ENCODE measurements at places on chromosomes 2 and 18.
A peak's percentile ranks its signal among the peaks of the same experiment; 100 is the strongest.

DNA sequence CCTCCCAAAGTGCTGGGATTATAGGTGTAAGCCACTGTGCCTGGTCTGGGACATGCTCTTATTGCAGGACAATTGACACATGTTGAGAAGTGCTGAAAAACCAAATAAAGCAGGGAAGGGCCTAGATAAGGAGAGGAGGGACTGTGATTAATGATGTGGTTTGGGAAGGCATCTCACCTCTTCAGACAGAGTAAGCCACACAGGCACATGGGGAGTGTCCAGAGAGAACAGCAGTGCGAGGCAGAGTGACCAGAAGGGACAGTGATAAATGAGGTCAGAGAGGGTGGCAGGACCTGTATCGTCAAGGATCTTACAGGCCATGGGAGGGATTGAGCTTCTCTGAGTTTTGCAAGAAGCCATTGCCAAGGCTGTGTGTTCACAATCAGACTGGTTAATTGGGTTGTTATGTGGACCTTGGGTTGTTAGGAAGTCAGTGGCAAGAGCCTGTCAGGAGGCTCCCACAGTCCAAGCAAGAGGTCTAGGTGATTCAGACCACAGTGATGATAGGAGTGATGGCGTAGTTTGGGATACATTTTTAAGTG is 58.5 kb downstream of the EIF5B start:
- DNase-seq = no peak

DNA sequence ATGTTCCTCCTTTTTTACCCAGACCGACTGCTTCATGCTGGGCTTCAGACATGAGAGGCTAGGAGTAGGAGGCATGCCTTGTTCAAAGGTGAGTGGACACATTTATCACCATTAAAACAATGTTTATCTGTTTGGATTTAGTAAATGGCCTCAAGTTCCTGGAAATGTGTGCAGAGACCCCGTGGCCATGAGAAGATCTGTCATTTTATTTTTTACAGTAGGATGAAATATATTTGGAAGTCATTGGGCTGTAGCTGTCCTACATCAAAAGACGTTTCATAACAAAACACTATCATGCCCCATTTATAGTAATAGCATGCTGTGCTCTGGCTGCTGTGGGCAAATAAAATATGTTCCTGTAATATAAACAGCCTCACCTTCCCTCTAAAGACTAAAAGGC is 403.9 kb upstream of the TNP1 start:
- no peak for DNase-seq

- no peak for DNase-seq
Observed at GRCh38 chr2:41353060-41353459, 694.8 kb upstream of the PKDCC start.

DNA sequence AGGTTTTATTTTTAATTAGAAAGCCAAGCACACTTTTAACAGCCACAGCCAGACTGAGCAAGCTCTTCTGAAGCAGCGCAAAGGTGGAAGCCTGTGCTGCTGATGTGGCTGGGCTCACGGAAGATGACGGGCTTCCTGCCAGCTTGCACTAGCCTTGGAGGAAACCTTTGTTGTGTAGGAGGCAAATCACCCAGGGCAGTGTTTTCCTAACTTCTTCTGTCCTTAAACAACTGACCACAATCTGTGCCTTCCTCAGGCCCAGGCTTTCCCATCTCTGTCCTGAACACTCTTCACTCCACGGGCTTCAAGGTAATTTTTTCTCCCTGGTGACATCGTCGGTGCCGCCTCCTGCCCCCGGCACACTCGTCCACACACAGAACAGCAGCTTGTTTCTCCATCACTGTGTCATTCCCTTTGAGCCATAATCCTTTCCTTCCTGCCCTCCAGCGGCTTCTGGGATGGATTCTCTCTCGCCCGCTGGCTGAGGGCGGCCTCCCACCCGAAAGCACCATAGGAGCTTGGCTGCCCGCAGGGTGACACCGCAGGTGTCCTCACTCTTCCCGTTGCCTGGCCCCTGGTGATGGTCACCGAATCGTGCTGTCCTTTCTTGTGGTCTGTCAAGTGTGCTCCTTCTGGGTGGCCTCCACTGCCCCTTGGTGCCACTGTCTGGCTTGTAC is 31.1 kb upstream of the INHBB start:
- no peak for DNase-seq

- no peak for DNase-seq
Observed at GRCh38 chr2:146659976-146660375, 1184.9 kb upstream of the ACVR2A start.

DNA sequence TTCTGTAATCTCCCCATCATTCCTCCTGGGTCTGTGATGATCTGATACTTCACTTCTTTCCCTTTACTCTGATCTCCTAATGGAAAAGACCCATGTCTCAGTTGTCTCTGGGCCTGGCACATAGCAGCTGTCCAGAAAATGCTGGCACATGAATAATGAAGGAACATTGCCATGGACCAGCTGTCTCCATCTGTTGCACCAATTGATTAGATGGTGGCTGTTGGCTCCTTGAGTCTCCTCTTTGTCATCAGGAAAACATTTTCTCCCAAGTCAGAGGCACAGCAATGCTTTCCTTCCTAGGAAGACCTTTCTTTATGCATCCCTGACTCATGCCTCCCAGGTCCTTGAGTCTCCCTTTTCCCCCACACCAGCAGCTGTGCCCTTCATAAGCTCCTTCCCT is 286.2 kb upstream of the CXCR4 start:
- no peak for DNase-seq

DNA sequence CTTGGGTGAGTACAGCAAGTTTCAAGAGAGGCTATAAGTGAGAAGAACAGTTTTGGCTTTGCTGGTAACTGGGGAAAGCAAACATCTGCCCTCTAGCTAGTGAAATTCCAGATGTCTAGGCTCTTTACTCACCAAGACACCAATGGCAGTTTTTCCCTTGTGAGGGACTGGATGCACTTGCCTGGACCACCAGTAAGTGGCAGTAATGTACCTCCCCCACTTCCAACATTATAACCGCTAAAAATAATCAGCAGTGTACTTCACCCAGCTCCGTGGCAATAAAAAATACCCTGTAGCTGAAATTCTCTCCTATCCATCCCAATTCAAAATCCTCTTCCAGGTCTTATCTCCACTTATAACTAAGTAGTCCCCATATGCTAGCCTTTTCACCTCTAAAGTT is 383.9 kb downstream of the ARHGAP15 start:
- DNase-seq = peak; percentile 43

DNA sequence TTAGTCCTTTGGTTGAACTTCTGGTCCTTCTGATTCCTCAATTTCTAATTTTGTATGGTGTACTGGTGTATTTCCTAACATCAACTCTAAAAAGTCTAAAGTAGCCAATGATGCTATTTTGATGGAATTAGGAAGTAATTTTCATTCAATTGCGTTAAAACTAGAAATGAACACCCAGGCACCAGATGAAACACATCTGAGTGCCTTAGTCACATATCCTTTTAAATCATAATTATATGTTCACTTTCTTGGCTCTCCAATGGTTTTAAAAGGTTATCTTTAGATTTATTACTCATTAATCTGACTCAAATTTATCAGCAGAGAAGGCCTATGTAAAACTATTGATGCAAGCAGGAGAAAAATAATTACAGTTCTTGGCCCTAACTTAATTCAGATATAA is 119.7 kb downstream of the GAREM1 start:
- no peak for DNase-seq

DNA sequence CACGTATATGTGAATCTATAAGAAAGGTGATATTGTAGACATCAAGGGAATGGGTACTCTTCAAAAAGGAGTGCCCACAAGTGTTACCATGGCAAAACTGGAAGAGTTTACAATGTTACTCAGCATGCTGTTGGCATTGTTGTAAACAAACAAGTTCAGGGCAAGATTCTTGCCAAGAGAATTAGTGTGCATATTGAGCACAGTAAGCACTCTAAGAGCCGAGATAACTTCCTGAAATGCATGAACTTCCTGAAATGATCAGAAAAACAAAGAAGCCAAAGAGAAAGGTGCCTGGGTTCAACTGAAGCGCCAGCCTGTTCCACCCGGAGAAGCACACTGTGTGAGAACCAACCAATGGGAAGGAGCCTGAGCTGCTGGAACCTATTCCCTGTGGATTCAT is 101.0 kb downstream of the HS6ST1 start:
- DNase-seq = no peak

DNA sequence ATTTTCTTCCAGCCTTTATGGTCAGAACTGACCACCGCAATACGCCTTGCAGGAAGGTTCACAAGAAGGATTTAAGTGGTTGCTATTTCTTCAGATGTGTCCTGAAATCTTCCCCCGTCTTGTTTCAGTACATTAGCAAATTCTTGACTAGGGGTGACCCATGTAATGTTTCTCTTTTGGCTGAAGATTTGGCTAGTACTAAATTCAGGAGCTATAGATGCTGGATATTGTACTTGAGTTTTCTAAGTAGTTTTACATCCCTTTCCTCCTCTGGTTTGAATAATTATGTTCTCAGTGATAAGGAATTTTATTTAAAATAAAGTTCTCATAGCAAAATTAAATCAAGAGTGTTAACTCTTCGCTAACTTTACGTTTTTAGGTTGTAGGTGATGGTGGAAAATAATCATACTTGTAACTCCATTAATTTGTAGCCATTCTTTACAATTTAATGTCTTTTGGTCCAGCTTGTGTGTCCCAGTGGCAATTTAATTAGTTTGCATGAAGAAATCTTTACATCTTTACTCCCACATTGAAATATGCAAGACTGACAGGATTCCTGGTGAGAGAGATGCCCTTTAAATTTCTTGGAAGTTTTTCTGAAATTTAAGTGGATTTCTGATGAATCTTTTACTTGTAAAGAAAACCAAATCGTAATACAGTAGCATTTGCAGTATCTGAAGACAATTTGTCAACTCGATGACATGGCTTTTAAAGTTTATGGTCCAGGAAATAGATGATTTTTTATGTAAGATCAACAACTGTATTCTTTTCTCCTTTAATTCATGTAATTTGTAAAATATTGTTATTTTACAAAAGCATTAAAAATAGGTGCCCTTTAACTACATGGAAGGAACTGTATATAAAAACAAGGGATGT is 2.8 kb downstream of the PHLPP1 start:
- DNase-seq = no peak

GRCh38 chr2:58638256-58638805 is 397.2 kb upstream of the FANCL start:
- no peak for DNase-seq

DNA sequence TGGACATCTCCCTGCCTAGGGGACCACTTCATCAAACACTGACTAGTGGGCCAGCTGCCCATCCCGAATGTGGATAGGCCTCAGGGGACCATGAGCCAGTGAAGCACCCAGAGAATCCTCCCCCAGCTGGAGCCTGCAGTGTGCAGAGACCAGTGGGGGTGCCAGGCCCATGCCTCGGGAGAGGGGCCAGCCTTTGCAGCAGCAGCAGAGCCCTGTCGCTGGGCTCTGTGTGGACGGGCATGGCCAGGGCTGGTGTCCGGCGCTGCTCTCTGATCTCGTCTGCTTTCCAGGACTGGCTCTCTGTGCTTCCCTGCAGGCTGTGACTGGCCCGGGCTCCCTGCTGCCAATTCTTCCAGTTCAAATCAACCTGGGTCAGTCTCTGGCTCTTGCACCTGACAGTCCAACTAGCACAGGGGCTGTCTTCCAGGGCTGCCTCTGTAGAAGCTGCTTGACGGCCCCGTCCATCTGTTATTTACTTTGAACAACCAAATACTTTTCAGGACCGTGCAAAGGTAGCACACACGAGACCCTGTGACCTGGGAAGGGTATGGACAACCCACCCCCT is 11.4 kb downstream of the KCNIP3 start:
- no peak for DNase-seq

DNA sequence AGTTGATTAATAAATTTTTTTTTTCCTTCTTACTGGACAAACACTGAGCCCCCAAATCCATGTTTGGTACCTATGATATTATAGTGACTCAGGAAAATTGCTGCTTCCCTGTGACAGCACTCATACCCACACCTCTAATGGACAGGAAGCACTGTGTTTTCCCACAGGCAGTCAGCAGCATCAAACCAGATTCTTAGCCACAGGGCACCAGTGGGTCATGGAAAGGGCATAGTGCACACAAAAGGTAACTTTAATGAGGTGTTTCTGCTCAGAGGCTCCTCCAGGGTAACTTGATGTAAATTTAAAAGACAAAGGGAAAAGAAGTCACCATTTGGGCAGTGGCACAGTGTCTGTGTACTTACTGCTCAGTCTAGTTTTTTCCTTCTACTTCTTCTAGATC is 34.1 kb downstream of the SERPINB11 start:
- DNase-seq = no peak

GRCh38 chr2:97769711-97770110 is 56.3 kb downstream of the ZAP70 start:
- no peak for DNase-seq

DNA sequence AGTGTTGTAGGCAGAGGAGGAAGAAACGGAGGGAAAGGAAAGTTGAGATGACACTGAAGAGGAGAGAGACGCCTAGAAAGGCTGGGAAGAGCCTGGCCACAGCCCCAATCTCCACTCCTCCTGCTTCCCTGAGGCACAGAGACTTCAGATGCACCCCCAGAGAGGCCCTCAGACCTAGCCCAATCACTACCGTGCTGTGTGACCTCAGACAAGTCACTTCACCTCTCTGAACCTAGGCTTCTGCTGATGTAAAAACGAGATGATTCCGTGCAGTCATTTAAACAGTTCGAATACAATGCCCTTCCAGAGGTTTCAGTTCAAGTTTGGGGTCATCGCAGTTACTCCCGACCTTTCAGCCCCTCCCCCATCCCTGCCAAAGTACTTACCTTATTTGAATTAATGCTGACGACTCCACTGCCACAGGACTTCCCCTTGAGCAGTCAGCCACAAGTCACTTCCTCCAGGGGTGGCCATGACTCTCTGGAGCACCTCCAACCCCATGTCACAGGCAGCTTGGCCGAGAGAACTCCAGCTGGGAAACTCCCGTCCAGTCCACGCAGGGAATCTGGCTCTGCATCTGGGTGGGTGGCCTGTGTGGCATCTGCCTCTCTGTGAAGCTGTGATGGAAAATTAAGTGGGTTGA is 105.2 kb upstream of the ID2 start:
- no peak for DNase-seq

GRCh38 chr18:23038712-23039111 is 96.6 kb upstream of the CABLES1 start:
- no peak for DNase-seq

GRCh38 chr2:41234093-41234492 is 782.2 kb upstream of the SLC8A1 start:
- no peak for DNase-seq

DNA sequence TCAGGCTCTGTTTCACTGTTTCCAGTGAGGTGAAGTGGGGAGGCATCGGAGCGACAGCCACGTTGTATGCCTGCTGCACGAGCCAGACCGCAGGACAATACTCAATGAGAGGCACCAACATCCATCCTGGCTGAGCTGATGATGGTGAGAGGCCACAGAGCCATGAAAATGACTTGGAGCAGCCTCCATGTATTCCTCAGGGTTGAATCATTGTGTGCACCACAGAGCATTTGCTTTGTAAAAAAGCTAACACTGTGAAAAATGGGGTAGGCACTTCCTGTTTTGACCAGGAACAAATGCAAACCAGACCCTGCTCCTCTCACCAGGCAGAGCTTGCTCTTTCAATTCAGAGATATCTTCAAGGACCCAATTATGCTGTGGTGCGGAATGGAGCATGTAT is 87.2 kb downstream of the LPIN1 start:
- DNase-seq = no peak
